ENCODE measurements at places on chromosomes 2 and 18.

- DNase-seq = no peak
Observed at GRCh38 chr2:145413261-145414030, 893.5 kb upstream of the ZEB2 start.

DNA sequence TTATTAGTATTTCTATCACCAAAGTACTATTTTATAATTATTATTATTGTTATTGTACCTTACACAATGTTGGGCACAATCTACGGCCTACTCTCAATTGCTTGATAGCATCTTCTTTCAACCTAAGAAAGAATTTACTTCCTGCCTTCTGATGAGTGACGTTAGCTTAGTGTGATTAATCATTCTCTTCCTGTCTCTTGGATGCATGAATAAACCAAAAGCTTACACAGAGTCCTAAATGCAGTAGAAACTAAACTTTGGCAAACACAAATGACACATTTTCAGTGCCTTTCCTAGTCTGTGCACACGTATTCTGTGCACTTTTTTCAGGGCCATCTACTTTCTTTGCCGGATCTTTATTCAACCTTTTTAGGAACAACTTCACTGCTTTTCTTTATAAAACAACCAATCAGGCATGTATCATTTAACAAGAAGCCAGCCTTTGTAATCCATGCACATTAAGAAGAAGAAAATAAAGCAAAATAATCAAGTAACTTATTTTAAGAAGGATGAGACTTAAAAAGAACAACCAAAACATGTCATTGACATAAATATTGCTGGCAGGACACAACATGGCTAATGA, 19.1 kb downstream of the TRAK2 start:
- DNase-seq = no peak

GRCh38 chr2:237320801-237321560, 93.0 kb downstream of the COL6A3 start:
- no peak for DNase-seq

GRCh38 chr2:51997571-51997970, 965.6 kb upstream of the NRXN1 start:
- DNase-seq = no peak

DNA sequence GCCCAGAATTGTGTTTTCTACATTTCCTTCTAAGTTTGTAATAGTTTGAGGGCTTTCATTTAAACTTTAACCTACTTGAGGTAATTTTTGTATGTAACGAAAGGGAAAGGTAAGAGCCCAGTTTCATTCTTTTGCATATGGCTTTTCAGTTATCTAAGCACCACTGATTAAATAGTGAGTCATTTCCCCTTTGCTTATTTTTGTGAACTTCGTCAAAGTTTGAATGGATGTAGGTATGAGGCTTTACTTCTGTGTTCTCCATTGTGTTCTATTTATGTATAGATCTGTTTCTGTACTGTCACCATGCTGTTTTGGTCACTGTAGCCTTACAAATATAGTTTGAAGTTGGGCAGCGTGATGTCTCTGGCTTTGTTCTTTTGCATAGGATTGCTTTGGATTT, 944.8 kb upstream of the CNTNAP5 start:
- no peak for DNase-seq

- no peak for DNase-seq
Observed at GRCh38 chr2:191349990-191350389, 104.8 kb downstream of the MYO1B start.

- no peak for DNase-seq
Observed at GRCh38 chr2:51781691-51782090, 749.8 kb upstream of the NRXN1 start.

- DNase-seq = peak; percentile 25
Observed at GRCh38 chr2:215435870-215436704, at the start of gene FN1. FN1 (minus strand) TSS chr2:215436068; CDS start chr2:215435802, 266 bp downstream.

GRCh38 chr2:72602095-72602494, 223.7 kb downstream of the EXOC6B start:
- DNase-seq = no peak

GRCh38 chr2:221133941-221134340, 438.2 kb downstream of the EPHA4 start:
- no peak for DNase-seq

GRCh38 chr18:34562252-34562870, 147.7 kb upstream of the DTNA start:
- DNase-seq = no peak

GRCh38 chr2:17538844-17539554, 1.5 kb upstream of the VSNL1 start:
- DNase-seq = no peak

- no peak for DNase-seq
Observed at GRCh38 chr2:133169274-133169912, 398.9 kb downstream of the NCKAP5 start.

- DNase-seq = peak; percentile 26
Observed at GRCh38 chr18:2656237-2656980, 883 bp downstream of the SMCHD1 start.

DNA sequence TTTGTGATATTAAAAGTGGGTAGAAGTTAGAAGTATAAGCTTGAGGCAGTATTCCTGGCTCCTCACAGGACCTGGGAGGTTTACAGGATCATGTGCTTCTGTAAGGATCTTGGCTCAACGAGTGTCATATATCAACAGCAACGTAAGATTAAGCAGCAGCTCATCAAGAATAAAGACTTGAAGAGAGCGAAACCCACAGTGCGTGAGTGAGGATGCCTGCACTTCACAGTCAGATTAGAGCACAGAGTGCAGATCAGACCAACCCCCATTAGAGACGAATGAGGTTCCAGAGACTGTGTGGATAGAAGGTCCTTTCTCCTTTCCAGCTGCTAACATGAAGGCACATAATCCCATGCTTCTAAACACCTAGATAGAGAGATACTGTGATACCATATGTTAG, 1656.7 kb upstream of the NXPH2 start:
- DNase-seq = no peak

- DNase-seq = no peak
Observed at GRCh38 chr2:121184248-121184862, 100.6 kb downstream of the TFCP2L1 start.

DNA sequence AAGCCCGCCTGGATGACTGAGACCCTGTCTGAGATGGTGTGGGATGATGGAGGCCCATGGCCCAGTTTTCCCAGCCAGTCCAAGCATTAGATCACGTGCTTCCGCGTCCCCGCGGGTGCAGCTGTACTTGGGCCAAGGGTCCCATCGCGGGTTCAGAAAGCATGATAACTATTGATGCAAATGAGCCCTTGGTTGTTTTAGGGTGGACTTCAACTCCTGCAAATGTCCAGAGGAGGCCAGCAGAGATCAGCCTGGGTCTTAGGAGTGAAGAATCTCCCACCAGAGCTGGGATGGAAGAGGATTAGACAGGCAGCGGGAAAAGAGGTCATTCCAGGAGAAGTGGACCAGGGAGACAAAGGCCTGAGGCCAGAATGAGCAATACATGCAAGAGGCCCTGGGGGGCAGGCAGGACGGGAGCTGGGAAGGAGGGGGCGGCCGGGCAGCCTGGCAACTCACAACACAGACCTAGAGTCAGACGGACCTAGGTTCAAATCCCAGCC, 89.9 kb upstream of the TMEM247 start:
- DNase-seq = no peak

DNA sequence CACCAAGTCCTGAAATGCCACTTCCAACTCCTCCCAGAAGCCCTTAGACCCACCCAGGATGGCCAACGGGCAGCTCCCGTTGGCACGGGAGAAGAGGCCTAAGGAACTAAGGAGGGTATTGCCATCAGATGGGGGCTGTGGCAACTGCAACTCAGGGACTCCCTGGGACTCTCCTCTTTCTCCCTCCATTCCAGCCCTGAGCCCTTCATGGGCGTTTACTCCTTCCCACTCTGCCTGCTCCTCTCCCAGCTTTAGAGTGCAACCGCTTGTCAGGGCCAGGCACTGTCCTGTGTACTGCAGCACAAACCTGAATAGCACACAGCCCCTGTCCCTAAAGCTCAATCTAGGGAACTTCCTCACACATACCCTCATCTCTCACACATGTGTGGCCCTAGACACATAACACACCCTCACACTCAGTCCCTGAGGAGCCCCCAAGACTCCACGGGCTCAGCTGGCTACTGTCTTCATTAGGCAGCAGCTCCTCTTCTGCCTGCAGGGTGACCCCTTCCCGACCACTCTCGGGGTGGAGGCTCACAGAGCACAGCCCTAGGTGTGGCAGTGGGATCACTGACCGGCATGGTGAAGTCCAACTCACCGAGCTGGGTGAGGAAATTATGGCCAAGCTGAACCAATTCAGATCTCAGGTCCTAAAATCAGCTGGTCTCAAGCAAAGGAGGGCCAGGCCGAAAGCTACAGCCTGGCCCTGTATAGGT, 316.3 kb downstream of the CELF4 start:
- DNase-seq = no peak

DNA sequence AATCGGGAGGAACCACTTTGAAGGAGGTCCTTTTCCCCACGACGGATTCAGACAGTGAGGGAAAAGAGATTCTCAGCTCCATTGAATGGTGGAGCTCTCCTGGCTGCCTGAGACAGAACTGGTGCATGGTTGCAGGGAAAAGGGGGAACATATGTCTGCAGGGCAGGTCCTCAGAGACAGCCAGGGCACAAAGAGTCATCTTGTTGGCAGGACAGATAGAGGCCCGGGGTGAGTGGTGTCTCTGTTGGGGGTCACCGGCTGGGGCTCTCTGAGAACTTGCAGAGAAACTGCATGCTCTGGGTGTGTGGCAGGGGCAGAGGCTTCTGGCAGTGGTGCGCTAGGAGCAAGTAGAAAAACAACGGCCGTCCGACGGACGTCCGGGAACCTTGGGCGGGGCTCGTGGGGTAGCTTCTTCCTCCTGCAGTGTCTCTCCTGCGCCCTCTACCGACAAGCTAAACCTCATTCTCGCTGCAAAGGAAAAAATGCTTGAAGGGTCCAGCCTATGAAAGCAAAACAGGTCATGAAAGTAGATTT, 94.3 kb downstream of the CDCA7 start:
- peak; percentile 19 for DNase-seq

DNA sequence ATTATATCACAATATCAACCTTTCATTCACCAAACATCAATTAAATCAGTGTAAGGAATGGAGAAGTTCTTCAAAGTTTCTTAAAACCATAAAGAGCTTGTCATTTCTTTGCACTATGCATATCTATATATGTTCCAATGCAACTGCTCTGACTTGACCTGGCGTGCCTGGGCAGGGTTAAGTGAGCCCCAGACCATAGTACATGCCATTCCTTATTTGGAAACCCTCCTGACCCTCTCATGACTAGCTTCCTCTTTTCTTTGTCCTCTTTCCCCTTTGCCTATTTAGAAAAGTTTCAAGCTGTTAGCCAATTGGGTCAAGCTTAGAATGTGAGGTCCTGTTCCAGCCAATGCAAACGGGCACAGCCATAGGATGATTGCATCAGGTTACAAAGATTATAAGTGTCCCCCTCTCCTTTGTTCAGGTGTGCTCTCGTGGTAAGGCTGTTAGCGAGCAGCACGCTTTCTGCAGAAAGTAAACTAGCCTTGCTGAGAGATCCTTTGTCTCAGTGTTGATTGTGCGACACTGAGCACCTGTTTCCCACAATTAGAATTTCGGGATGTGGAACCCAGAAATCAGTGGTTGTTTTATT, 78.2 kb upstream of the UXS1 start:
- DNase-seq = no peak

DNA sequence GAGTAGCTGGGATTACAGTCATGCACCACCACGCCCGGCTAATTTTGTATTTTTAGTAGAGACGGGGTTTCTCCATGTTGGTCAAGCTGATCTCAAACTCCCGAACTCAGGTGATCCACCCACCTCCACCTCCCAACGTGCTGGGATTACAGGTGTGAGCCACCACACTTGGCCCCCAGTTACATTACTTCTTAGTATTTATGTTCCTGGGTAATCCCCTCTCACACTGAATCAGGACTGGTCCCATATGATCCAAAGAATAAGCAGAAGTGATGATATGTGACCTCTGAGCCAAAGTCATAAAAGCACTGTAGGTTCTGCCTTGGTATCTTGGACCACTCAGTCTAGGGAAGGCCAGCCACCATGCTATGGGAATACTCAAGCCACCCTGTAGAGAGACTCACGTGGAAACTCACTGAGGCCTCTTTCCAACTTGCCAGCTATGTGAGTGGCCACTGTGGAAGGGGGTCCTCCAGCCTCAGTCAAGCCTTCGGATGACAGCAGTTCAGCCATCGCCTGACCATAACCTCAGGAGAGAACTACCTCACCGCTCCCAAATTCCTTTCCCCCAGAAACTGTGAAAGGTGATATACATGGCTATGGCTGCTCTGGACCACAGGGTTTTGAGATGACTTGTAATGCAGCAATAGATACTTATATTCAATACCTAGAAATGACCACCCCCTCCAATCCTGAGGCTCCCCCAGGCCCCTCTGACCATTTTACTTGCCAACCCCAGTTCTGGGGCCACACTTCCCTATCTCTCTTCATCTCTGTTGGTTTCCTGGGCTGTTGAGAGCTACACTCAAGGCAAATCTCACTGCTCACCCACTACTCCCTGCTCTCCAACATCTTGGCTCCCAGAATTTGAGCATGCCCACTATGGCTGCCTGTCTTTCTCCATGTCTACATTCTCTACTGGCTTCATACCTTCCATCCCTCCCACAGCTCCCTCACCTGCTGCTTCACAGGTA, 80.5 kb downstream of the DDX1 start:
- DNase-seq = no peak

- no peak for DNase-seq
Observed at GRCh38 chr18:25594351-25594750, 242.4 kb upstream of the ZNF521 start.

DNA sequence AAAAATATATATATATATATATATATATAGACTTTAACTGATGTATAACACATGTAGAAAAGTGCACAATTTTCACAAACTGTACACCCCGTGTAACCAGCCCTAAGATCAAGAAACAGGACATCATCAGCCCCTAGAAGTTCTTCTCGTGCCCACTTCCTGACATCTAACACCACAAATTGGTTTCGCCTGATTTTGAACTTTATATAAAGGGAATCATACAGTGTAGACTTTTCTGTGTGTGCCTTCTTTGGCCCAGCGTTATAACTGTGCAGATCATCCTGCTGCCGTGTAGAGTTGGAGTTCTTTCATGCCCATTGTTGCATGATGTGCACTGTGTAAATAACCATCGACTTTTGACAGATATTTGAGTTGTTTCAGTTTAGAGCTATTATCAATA, 41.0 kb downstream of the SMAD7 start:
- no peak for DNase-seq

GRCh38 chr2:152762202-152762601, 43.8 kb downstream of the ARL6IP6 start:
- DNase-seq = no peak

- DNase-seq = no peak
Observed at GRCh38 chr2:219210196-219210885, 3.8 kb downstream of the ZFAND2B start.

- DNase-seq = no peak
Observed at GRCh38 chr2:29601321-29601720, 320.1 kb downstream of the ALK start.

GRCh38 chr2:229417176-229417575, 146.1 kb upstream of the PID1 start:
- DNase-seq = no peak

GRCh38 chr2:12173271-12173942, 427.0 kb downstream of the LPIN1 start:
- no peak for DNase-seq

GRCh38 chr2:173991856-173992588, 26.8 kb upstream of the SP3 start:
- DNase-seq = no peak
